ENCODE measurements at places on chromosomes 12 and 14. TPM values are rescaled to one million over a fixed set of nuclear protein-coding genes. Genes with fewer than 3 reads are reported as not detected.

Gene PRB2
- total RNA-seq, result not detected

Gene A2M
- 272 TPM for total RNA-seq

Gene RIPK3
- 8.7 TPM for total RNA-seq

Gene GPRC5D
- not detected for total RNA-seq

Gene VWF
- 182 TPM for total RNA-seq

Gene PTPN21
- total RNA-seq, result 35.5 TPM

Gene AGAP2
- 1.9 TPM for total RNA-seq

Gene LACRT
- not detected for total RNA-seq

Gene LRRC9
- not detected for total RNA-seq

Gene TGM1
- 53.5 TPM for total RNA-seq

Gene HAL
- 0.20 TPM for total RNA-seq

Gene KRT82
- not detected for total RNA-seq

Gene NELL2
- not detected for total RNA-seq

Gene GPR162
- 5.4 TPM for total RNA-seq
